Endodermal cell (in vitro differentiated cells): ENCODE measurements at places on chromosomes 1 and 21. TPM values are rescaled to one million over a fixed set of nuclear protein-coding genes. Genes with fewer than 3 reads are reported as not detected.

The SLC25A24 gene
- 32.4 to 62.0 TPM (median 61.4 TPM) in 3 replicates for total RNA-seq

DNA sequence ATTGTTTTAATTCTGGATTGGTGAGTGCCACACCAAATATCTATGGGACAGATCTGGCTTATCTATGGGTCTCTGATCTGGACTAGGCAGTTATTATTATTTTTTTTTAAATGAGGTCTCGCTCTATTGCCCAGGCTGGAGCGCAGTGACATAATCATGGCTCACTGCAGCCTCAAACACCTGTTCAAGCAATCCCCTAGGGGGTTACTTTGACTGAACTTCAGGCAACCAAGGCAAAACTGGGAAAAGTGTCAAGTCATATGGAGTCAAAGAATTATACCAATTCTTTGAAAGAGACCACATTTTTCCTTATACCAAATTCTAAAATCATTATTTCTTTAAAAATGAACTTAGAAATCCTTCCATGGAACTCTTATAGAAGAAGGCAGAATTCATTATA lies 129.1 kb upstream of the HOOK1 start:
- no peak for DNase-seq

DNA sequence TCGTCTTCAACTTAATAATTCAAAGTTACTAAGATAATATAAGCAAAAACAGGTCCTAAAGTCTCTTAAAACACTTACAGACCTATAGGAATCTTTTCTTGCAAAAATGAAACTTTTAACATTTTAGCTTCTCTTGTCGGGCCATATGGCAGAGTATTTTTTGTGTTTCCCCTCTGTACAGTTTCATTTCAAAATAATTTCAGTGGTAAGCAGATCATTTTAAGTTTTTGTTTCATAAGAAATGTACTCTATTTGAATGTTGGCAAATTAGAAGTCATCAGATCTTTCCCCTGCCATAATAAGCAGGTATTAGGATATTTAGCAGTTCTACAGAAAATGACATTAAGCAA lies 37.9 kb downstream of the RGL1 start:
- DNase-seq: no peak

DNA sequence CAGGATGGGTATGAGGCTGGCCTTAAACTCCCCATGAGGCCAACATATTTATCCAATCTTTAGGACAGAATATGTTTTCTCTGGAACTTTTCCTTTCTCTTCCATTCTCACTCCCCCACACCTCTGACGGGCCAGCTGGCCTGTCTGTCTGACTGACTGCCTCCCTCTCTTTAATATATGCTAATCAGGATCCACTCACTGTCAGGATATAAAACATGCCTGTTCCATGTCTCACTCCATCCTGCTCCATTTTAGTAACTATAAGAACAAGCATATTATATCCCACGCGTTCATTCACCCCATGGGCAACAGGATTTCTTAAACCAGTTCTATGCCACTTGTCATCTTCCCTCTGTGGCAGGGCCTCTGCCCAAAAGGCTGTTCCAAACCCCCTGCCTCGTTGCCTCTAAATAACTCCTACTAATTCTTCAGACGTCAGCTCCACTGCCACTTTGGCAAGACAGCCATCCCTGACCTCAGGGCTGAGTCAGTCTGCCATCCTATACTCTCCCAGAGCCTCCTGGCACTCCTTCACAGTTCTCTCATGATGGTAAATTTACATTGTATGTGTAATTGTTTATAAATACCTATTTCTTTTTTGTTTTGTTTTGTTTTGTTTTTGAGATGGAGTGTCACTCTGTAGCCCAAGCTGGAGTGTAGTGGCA lies 84.3 kb upstream of the SPATA6 start:
- DNase-seq: no peak

DNA sequence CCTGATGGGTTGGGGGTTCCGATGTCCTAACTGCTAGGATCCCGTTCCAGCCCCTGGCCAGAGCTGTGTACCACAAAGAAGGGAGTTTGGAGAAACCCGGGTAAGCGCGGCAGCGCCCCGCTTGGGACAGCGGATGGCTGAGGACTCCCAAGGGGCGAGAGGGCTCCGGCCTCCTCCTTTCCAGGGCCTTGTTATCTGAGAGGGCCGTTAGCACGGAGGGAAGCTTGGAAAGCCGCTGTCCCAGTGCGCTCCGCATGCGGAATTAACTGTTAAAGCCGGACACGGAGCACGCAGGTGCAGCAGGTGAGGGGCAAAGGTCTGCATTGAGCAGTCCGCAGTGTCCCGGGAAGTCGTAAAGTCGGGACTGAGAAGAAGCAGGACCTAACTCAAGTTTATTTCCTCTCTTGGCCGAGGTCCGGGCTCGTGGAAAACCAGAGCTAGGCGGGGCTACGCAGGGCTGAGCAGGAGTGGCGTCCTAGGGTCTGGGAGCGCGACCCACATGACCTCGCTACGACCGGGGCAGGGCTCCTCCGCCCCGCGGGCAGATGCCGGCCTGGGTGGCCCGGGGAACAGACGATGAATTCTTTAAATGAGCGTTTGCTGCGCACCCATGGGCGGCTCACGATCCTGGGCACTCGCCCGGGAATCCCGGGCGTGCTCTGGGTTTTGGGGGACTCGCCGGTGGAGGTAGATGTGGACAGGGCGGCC lies 4.5 kb downstream of the LHX4 start:
- DNase-seq: peak; percentile 86

- DNase-seq: no peak
Measured at GRCh38 chr1:119981986-119982815, 85.9 kb upstream of the ADAM30 start.
